ENCODE measurements at places on chromosomes 1 and 21. TPM values are rescaled to one million over a fixed set of nuclear protein-coding genes. Genes with fewer than 3 reads are reported as not detected.

DNA sequence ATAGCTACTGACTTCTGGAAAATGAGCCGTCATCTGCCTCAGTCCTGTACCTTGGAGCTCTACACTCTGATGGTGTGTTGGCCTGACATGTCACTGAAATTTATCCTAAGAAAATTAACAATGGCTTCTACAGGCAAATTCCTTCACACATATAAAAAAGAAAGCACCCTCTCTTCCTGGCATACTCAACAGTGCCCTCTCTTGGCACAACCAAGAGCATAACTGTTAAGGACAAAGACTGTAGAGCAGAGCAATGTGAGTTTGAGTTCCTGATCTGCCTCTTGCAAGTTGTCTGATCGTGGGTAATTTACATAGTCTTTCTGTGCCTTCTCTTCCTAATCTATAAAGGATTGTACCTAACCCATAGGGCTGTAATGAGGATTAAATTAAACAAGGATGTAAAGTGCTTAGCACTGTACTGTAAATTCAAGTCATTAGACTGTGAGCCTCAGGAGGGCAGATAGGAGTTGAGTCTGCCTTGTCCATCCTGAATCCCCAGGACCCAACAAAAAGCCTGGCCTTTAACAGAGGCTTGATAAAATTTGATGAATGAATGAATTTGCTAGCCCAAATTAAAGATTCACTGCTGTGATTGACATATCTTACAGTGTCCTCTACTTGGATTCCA lies 83.5 kb downstream of the SYF2 start:
- no peaks in the 10 kb centered on the region for H3K36me3 ChIP-seq
- peaks cover 24% of the 10 kb centered on the region for H3K27me3 ChIP-seq
- H3K4me1 ChIP-seq = no peaks in the 10 kb centered on the region

- H3K27ac ChIP-seq = no peak overlapping the region
- H3K4me3 ChIP-seq = no peak overlapping the region
- H3K4me1 ChIP-seq = peaks cover 18% of the 10 kb centered on the region
- no peak for DNase-seq
- H3K36me3 ChIP-seq = no peaks in the 10 kb centered on the region
Measured at GRCh38 chr1:230710543-230710904, 3.4 kb downstream of the AGT start.

- DNase-seq = no peak
- no peaks in the 10 kb centered on the region for H3K36me3 ChIP-seq
- H3K4me1 ChIP-seq = peaks cover 20% of the 10 kb centered on the region
Measured at GRCh38 chr1:162966613-162967012, 102.5 kb upstream of the RGS4 start.

DNA sequence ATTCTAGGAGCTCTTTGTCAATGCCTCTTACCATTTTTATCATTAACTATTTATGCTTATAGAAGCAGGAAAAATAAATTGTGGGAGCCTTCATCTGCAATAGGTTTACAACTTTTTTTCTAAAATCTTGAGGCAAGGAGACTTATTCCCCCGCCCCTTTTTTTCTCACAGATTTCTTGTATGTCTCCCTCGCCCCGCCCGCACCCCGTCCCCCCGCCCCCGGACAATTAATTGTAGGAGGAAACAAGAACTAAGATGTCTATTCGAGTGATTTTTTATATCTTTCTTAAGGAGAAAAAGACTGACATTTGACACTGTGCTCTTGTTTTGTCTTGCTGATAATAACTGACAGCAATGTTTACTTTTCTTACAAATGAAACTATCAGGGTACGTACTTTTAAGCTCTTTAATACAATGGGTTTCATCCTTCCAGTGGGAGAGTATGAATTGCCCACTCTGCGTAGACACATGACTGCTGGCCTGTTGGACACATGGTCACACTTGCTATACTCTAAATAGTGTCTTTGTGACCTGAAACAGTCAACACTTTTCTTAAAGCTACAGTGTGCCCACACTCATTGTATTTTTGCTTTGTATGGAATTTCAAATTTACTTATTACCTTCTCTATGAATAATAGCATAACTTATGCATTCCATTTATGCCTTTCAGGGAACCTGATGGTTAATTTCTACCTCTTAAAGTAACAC lies 1.5 kb upstream of the IVNS1ABP start:
- DNase-seq = no peak
- peak overlapping the region; percentile 88 for H3K4me3 ChIP-seq
- no peak overlapping the region for H3K27ac ChIP-seq
- no peaks in the 10 kb centered on the region for H3K36me3 ChIP-seq

GRCh38 chr1:12546771-12547585 lies 71.0 kb downstream of the DHRS3 start:
- no peak overlapping the region for H3K27ac ChIP-seq
- no peak for DNase-seq
- peaks cover 9% of the 10 kb centered on the region for H3K4me1 ChIP-seq
- no peak overlapping the region for H3K4me3 ChIP-seq

DNA sequence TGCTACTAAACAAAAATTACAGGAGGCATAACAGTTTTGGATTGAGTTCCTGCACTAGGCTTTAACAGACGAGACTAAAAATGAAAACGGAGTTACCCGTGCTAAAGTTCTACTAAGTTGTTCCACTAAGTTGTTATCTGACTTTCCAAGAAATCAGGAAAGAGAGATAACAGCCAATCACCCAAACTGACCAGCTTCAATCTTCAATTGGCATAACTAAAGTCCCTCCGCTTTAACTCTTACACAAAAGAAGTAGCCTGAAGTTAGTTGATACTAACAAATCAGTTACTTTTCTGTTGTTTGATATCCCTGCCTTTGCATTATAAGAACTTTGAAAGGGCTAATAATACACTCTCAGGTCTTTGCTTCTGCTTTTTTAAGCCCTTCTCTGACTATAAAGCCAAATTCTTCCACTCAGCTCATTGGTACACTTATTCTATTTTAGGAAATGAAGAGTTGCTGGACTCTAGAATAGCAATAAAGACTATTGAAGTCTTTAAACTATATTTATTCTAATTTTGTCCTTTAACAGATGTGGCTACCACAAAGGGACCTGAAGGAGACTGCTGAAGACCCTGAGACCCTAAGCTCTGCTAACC lies 61.3 kb downstream of the TESK2 start:
- no peaks in the 10 kb centered on the region for H3K27me3 ChIP-seq
- no peak for DNase-seq
- H3K36me3 ChIP-seq = no peaks in the 10 kb centered on the region
- no peaks in the 10 kb centered on the region for H3K4me1 ChIP-seq
- no peak overlapping the region for H3K27ac ChIP-seq

The TNNT2 gene
- total RNA-seq = 4.6 TPM

DNA sequence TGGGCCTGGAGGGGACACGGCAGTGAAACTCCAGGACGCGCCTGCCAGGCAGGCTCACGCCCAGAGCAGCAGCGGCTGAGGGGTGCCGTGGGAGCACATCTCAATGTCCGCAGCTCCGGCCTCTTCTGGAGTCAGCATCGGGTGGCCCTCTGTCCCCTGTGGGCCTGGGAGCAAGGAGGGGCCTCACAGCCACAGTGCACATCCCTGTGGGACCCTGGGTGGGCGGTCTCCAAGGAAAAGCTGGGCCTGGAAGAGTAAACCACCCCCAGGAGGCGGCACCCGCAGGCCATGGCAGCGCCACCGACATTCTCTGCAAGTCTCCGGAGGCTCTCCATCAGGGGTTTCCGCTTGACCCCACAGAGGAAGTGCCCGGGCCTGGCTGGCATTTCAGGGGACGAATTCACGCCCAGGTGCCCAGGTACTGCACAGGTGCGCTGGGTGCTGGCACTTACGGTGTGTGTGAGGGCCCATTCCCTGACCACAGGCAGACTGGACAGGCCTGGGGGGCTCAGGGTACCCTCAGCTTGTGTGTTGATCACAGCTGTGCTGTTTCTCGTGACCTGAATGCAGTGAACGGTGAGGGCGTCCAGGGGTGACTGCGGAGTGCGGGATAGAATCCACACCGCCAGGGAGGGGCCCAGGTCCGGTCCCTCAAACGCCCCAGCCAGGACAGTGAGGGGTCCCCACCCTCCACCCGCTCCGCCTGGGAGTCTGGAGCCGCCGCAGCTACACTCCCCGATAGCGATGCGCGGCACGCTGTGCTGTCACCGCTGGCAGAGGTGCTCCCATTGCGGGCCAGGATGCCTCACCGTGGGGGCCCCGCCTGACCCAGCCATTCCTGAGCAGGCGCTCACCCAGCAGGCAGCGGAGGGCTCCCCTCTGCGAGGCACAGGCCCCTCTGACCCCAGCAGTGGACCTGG lies 16.6 kb upstream of the RNF223 start:
- H3K27me3 ChIP-seq = no peaks in the 10 kb centered on the region
- DNase-seq = peak; percentile 13
- H3K36me3 ChIP-seq = no peaks in the 10 kb centered on the region
- H3K4me1 ChIP-seq = no peaks in the 10 kb centered on the region
- H3K27ac ChIP-seq = no peak overlapping the region

DNA sequence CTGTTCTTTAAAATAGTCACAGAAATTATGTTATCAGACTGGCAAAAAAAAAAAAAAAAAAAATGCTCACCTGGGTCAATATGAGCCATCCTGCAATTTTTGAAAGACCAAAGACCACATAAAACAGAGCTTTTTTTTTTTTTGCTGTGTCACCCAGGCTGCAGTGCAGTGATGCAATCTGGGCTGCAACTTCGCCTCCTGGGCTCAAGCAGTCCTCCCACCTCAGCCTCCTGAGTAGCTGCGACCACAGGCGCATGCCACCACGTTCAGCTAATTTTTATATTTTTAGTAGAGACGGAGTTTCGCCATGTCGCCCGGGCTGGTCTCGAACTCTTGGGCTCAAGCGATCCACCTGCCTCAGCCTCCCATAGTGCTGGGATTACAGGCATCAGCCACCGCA lies 62.8 kb downstream of the RGS13 start:
- H3K27me3 ChIP-seq = no peaks in the 10 kb centered on the region
- no peaks in the 10 kb centered on the region for H3K36me3 ChIP-seq
- DNase-seq = no peak
- H3K4me1 ChIP-seq = peaks cover 16% of the 10 kb centered on the region
- no peak overlapping the region for H3K4me3 ChIP-seq

The FHAD1 gene
- 0.09 TPM for total RNA-seq

The SH2D1B gene
- total RNA-seq = not detected

DNA sequence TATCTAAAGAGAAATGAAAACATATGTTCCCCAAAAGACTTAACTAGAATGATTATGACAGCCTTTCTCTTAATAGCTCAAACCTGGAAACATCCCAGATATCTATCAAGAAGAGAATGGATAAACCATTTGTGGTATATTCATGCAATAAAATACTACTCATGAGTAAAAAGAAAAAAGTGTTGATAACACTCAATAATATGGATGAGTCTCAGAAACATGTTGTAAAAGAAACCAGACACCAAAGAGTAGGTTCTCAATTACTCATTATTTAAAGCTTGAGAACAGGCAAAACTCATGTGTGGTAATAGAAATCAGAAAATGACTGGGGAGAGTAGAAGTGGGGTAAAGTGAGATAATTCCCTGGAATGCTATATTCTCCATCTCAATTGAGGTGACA lies 154.1 kb downstream of the PHTF1 start:
- no peak for DNase-seq
- no peak overlapping the region for H3K27ac ChIP-seq
- no peaks in the 10 kb centered on the region for H3K27me3 ChIP-seq
- no peaks in the 10 kb centered on the region for H3K36me3 ChIP-seq
- no peaks in the 10 kb centered on the region for H3K4me1 ChIP-seq

- H3K27ac ChIP-seq = no peak overlapping the region
- peaks cover 5% of the 10 kb centered on the region for H3K4me1 ChIP-seq
- no peaks in the 10 kb centered on the region for H3K36me3 ChIP-seq
- H3K4me3 ChIP-seq = no peak overlapping the region
- no peaks in the 10 kb centered on the region for H3K27me3 ChIP-seq
Measured at GRCh38 chr1:227152525-227152924, 165.8 kb downstream of the CDC42BPA start.

- no peak for DNase-seq
- H3K4me1 ChIP-seq = no peaks in the 10 kb centered on the region
- no peaks in the 10 kb centered on the region for H3K27me3 ChIP-seq
- no peak overlapping the region for H3K27ac ChIP-seq
- no peak overlapping the region for H3K4me3 ChIP-seq
- H3K36me3 ChIP-seq = no peaks in the 10 kb centered on the region
Measured at GRCh38 chr1:215198021-215198420, 115.5 kb downstream of the KCNK2 start.

The HMGB4 gene
- not detected for total RNA-seq

The CLDN17 gene
- not detected for total RNA-seq

DNA sequence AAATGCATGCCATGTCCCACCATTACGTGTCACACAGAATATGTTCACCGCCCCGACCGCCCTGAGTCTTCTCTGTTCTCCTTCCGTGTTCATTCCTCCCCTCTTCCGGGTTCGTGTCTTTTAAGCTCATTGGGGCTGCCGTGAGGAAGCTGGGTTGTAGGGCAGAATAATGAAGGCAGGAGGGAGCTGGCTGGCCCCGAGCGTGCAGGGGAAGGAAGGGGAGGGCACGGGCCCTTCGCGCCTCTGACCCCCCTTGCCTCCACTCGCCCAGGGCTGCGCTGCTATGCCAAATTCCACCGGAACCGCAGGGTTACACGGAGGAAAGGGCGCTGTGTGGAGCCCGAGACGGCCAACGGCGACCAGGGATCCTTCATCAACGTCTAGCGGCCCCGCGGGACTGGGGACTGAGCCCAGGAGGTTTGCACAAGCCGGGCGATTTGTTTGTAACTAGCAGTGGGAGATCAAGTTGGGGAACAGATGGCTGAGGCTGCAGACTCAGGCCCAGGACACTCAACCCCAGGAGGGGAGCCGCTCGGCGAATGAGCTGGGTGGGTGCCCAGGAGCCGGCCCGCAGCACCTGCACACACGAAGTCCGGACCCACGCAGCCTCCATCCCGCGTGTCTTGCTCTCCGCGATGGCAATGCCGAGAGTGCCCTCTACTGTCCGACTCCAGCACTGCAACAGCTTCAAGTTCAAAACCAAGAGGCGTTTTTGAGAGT lies 16.5 kb upstream of the AGTRAP start:
- DNase-seq = peak; percentile 87
- no peaks in the 10 kb centered on the region for H3K36me3 ChIP-seq
- no peak overlapping the region for H3K27ac ChIP-seq
- H3K4me1 ChIP-seq = peaks cover 9% of the 10 kb centered on the region
- no peaks in the 10 kb centered on the region for H3K27me3 ChIP-seq

GRCh38 chr1:192707978-192708547 lies 72.1 kb downstream of the RGS13 start:
- no peak overlapping the region for H3K27ac ChIP-seq
- H3K4me1 ChIP-seq = peaks cover 8% of the 10 kb centered on the region
- H3K4me3 ChIP-seq = no peak overlapping the region
- DNase-seq = no peak
- no peaks in the 10 kb centered on the region for H3K27me3 ChIP-seq

DNA sequence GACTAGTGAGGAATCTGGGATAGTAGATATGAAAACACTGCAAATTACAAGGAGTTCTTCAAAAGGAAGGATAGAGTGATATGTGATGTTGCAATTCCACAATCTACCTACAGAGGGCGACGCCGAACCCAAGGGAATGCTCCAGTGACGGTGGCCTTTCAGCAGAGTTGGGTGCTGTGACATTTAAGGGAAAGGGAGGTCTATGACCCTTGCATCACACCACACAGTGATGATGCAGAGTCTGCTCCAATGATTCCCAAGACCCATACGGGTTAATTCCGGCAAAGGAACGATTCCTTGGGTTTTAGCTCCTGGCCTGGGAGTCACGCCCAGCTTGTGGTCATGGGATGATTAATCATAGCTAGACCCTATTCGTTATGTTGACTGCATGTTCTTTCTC lies 123.0 kb upstream of the IGSF21 start:
- peak; percentile 69 for DNase-seq
- no peak overlapping the region for H3K4me3 ChIP-seq
- no peaks in the 10 kb centered on the region for H3K36me3 ChIP-seq
- peaks cover 10% of the 10 kb centered on the region for H3K27me3 ChIP-seq

The OR6N1 gene
- not detected for total RNA-seq

- H3K27me3 ChIP-seq = no peaks in the 10 kb centered on the region
- DNase-seq = no peak
- H3K4me1 ChIP-seq = no peaks in the 10 kb centered on the region
- no peak overlapping the region for H3K4me3 ChIP-seq
- H3K27ac ChIP-seq = no peak overlapping the region
Measured at GRCh38 chr21:34313116-34313515, 50.7 kb upstream of the KCNE2 start.

Measured in adrenal gland (tissue), 19 donors.